ENCODE measurements at places on chromosomes 6 and 20.

DNA sequence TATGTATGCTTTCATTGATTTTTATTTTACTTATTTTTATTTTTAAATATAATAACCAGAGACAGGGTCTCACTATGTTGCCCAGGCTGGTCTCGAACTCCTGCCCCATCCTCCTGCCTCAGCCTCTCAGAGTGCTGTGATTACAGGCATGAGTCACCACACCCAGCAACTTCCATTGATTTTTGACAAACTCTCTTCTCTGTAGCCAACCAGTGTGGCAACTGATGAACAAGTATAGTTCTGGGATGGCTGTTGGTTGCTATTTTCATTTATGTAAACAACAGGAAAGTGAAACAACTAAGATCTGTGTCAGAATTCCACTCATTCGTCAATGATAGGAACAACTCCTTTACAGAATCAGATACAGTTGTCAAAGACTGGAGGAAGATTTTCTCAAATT, 356.7 kb upstream of the JARID2 start:
- no peak for DNase-seq

DNA sequence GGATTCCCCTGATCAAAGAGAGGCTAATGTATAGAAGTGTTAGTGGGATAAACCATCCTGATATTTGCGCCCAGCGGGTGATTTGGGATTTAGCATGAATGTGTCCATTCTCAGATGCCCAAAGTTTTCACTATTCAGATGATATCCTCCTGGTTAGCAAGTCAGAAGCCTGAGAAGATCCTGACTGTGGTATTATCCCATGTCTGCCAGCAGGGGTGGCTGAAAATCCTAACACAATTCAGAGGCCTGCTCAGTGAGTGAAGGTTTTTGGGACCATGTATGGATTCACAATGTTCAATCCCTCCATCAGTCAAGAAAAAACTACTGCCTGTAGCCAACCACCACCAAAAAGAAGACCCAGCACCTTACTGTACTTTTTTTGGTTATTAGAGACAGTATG, 34.1 kb upstream of the SPACA1 start:
- DNase-seq, result no peak

DNA sequence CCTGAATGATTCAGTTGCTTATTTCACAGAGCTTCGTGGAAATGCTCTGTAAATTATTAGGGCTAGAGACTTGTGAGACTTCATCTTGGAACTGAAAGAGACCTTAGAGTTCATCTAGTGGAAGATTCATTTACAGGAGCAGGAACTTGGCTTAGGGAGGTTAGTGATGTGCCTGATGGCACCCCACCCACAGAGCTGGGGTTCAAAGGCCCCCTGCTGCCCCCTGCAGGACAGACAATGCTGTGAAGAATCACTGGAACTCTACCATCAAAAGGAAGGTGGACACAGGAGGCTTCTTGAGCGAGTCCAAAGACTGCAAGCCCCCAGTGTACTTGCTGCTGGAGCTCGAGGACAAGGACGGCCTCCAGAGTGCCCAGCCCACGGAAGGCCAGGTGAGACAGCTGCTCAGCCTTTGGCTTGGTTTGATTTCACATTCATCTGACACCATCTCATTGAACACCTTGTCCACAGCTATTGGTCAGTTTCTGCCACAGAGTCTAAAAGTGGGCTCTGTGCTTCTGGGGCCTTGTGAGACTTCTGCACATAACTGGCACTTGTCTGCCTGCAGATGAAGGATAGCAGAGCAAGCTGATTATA, 25.1 kb downstream of the MYBL2 start:
- DNase-seq, result peak; percentile 27

DNA sequence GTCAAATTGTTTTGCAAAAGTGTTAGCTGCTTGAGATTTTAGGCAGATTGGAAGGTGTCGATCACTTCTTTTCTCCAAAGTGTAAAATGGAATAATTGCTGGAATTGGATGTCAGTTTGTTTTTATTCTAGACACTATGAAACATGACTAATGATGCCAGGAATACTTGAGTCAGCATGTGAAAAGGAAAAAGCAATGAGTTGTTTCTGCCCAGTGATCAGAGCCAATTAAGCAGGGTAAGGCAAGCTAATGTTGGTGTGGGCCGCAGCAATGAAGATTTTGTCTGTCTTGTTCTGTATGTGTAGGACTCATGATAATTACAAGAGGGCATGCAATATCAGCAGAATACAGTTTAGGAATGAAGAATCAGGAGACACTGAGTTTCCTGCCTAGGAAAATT, 110.3 kb downstream of the CARMIL1 start:
- DNase-seq, result no peak

GRCh38 chr6:13487122-13488014, at the start of gene GFOD1:
Gene GFOD1, minus strand, starts transcription at chr6:13487600. Its CDS starts 710 bp downstream, at chr6:13486890.
- DNase-seq, result no peak

- DNase-seq, result no peak
Measured at GRCh38 chr6:76220805-76221204, 148.3 kb upstream of the IMPG1 start.

GRCh38 chr20:43210901-43211300, 21.2 kb upstream of the PTPRT start:
- no peak for DNase-seq

DNA sequence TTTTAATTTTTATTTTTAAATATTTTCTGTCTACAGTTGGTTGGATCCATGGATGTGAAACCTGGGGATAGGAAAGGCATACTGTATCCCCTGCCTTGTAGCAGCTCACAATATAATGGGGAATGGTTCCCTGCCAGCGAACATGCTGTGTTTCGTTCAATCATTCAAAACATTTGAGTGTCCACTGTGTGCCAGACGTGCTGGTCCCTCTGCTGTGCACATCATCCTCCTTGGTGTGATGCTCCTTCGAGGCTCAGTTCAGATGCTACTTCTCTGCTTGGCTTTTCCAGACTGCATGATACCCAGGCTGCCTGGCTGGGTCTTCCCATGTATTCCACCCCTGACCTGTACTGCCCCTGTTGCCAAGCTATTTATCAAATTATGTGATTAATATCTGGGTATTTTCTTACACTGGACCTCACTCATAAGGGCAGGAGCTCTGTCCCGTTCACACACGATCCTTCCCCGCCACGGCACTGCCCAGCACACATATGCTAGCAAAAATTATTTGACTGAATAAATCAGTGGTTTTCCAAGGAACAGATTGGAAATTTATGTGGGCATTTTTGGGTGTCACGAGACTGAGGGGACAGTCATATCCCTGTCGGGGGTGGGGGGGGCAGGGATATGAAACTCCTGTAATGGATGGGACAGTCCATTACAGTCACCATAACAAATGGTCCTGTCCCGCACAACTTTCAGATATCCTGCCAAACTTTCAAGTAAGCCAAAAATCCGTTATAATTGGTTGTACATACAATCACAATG, 4.9 kb downstream of the SDCBP2 start:
- DNase-seq, result no peak

- no peak for DNase-seq
Measured at GRCh38 chr6:135633573-135633972, 136.0 kb upstream of the AHI1 start.

DNA sequence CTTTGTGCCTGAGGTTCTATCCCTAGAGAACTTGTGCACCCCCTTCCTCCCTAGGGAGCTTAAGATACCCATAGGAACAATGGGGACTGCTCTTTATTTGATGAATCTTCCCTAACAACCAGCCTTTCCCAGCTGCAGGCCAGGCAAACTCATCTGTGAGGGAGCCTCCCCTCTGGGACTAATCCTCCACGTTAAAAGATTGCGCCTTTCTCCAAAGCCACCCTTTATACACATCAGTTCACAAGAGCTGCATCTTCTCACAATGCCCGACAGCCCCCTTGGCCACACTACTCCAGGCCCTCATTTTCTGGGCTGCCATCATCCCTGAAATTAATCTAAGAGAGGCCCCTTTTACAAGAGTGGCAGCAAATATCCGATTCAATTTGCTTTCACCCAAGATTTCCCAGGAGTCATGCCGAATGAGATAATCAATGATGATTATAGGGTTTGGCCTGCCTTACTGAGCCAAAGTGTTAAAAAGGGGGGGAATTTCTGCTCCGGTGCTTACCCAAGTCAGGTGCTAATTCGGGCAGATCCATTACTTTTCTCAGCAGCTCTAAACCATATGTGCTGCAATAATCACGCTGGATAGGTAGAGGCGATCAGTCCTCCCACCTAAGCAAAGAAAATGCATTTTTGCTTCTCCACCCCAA, 336.5 kb downstream of the KIF16B start:
- DNase-seq, result no peak

DNA sequence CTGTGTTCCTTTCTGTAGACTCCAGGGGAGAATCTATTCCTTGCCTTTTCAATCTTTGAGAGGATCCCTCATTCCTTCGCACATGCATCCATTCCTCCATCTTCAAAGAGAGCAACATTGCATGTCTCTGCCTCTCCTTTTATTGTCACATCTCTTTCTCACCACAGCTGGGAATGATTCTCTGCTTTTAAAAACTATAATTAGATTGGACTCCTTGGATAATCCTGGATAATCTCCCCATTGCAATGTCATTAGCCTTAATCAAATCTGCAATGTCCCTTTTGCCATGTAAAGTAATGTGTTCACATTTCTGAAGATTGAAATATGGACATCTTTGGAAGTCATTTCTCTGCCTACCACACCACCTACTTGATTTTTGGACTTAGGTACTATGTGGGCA, 750.1 kb downstream of the COL12A1 start:
- no peak for DNase-seq

- DNase-seq, result no peak
Measured at GRCh38 chr6:158836625-158837311, 17.6 kb upstream of the EZR start.

DNA sequence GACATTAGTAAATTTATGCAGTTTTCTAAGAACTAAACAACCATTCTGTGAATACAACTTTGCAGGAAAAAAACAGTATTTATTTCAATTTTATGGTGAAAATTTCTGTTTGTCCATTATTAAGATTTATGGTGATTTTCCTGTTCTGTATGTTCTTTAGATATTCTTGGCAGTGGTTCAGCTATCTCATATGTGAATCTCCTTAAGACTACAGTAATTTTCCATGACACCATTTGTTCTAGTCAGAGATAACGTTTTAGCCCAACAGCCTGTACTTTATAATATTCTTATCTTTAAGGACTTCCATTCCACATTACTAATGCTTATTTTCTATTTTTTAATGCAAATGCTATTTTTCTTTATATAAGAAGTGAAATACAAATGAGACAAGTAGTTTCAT, 504.0 kb downstream of the RFPL4B start:
- no peak for DNase-seq

- peak; percentile 48 for DNase-seq
Measured at GRCh38 chr20:33796907-33797544, 14.1 kb upstream of the CHMP4B start.

GRCh38 chr6:19394687-19395086, 442.5 kb upstream of the ID4 start:
- no peak for DNase-seq

Measured in Panc1 (cell line).